Activated CD4-positive, alpha-beta memory T cell treated with anti-CD3 and anti-CD28 coated beads, Interleukin-2, amount 10 ng/mL, durations not matched to agents 7 days and 5 days (primary cell): ENCODE measurements at places on chromosomes 5 and 9. TPM values are rescaled to one million over a fixed set of nuclear protein-coding genes. Genes with fewer than 3 reads are reported as not detected.

- DNase-seq = no peak
These were observed 5.1 kb upstream of the TCOF1 start for GRCh38 chr5:150352244-150353031.

DNA sequence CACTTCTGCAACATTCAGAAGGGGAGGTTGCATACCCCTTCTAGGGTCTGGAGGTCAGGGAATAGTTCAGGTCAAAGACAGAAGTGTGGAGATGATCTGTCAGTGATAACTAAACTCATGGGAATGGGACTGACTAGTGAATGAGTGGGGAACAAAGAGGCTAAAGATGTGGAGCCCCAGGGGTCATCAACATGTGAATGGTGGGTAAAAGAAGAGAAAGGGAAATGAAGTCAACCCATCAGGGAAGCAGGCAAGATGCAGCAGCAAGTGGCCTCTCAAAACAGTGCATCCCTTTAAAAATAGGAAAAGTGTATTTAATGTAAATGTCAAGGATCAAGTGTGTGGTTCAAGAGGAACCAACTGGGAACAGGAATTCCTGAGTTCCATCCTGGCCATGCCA is 69.9 kb downstream of the PLPPR1 start:
- no peak for DNase-seq

Gene BTNL8
- not detected for total RNA-seq

DNA sequence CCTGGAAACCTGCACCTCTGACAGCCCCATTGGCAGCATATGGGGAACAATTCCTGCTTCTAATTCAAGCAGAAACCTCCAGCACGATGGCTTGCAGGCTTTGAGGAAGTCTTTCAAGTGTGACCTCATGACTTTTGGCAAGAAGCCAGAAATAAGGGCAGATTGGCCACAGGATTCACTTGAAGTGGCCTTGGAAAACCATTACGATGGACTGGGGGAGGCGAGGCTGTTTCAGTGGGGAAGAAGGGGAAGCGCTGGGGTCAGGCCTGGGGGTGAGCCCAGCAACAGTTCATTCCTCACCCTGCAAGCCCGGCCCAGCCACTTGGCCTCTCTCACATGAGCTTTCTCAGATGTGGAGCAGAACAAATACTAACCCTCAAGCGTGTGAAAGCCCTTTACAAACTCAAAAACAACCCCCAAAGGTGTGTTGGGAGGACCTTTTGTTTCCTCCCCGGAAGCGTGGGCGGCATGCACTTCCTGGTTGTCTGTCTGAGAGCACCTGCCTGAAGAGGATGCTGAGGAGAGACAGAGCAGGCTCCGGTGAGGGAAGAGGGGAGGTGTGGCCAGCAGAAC is 26.9 kb upstream of the EEIG1 start:
- peak; percentile 82 for DNase-seq

GRCh38 chr5:3351581-3352442 is 243.8 kb upstream of the IRX1 start:
- no peak for DNase-seq

Gene GARIN3
- total RNA-seq = not detected

Gene LCN12
- total RNA-seq = 2.5 TPM

Gene PCDHAC1
- not detected for total RNA-seq

- DNase-seq = no peak
These were observed 68.2 kb downstream of the HMHB1 start for GRCh38 chr5:143880178-143880577.

DNA sequence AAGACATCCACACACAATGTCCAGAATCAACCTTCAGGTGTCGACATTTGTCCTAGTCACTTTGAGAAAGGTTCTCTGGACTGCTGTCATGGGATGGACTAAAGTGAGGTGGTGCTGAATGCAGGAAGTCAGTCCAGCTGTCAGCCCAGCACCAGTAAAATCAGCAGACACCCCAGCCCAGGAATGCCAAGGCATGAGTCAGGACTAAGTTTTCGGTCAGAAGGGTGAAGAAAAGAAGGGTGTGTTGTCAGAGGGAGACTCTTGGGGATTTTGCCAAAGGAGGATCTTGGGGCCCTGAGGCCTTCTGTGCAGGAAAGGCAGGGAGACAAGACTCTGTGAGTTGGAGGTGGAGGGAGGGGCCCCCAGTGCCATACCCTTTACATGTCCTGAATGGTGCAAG is 69.0 kb upstream of the XPA start:
- no peak for DNase-seq

- no peak for DNase-seq
These were observed 330.5 kb upstream of the ZNF462 start for GRCh38 chr9:106532306-106533015.

DNA sequence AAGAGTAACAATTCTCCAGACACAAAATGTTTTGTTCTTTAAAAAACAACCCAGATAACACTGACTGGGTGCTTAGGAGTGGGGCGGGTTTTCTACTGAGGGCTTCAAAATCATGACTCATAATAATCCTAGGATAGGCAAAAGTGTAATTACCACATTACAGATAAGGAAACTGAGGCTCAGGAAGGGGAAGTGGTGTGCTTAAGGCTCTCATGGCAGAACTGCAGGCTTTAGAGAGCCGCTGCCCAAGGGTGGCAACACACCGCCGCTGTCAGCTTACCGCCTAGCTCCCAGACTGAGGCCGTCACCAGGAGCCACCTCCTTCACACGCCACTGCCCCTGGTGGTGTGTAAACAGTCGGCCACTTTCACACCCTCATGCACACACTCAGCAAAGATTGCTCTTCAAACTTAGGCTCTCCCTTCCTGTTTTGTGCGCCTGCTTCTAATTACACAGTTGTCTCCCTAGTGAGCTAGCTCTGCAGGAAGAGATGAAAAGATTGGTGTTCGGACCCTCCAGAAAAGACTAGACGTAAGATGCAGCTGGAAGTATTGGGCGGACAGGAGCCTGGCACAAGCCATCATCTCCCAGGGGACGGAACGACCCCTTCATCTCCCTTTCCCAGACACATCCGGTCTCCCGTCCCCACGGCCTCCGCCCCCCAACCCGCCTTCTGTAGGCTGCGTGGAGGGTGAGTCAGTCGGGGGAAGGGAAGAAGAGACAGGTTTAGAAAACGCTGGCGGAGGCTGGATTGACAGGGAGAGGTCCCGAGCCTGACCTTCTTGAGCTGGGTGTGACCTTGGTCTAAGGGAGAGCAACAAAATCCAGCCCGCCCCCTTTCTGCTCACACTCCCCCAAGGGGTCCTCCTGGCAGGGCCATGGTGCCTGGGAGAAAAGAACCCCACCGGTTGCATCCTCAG is 162.7 kb downstream of the SYK start:
- DNase-seq = peak; percentile 56

DNA sequence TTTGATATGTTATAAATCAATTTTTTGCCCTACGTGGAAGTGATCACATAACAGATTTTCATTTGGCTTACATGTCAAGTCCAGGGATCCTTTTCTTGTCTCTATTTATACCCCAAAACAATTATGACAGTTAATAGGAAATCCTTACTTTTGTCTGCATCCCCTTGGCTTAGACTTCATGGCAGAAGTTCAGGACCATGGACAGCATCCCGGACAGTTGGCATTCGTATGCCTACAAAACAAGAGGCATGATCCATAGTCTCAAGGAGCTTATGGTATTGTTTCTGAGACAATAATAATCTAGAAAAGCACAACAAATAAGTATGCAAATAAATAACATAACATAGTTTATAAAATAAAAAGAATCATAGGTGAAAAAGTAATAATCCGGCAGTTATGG is 214.3 kb upstream of the GRIA1 start:
- peak; percentile 20 for DNase-seq

Gene CCDC171
- total RNA-seq = 2.1 TPM

- DNase-seq = no peak
These were observed 74.1 kb upstream of the ELL2 start for GRCh38 chr5:96035796-96036195.

Gene SMU1
- 22.9 TPM for total RNA-seq

DNA sequence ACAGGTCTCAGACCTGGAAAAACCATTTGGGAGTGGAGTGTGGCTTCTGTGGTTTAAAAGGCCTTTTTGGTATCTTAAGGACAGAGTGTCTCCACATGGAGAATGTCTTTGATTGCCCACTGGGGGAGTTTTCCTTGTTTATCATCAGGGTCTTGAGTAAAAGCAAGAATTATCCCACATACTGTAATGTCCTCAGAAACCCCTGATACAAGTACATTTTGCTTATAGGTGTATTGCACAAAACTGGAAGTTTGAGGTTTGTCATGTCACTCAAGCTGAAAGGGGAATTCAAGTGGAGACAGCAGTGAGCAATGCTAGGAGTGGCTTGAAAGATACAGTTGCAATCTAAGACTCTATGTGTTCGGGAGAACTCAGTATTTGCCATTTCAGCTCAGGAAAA is 62.7 kb upstream of the GRAMD2B start:
- DNase-seq = no peak
